ENCODE measurements at places on chromosomes 2 and 18.
A peak's percentile ranks its signal among the peaks of the same experiment; 100 is the strongest.

DNA sequence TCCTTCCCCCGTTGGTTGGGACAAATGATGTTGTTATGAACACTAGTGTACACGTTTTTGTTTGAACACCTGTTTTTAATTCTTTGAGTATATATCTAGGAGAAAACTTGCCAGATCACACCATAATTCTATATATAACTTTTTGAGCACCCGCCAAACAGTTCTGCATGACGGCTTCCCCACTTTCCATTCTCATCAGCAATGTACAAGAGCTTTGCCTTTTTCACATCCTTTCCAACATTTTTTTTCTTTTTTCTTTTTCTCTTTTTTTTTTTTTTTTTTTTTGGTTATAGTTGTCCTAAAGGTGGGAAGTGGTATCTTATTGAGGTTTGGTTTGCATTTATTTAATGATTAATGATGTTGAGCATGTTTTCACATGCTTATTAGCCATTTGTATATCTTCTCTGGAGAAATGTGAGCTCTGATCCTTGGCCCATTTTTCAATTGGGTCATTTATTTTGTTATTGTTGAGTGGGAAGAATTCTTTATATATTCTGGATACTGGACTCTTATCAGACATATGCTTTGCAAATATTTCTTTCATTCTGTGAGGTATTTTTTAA lies 86.9 kb upstream of the ZC3H15 start:
- DNase-seq: no peak

DNA sequence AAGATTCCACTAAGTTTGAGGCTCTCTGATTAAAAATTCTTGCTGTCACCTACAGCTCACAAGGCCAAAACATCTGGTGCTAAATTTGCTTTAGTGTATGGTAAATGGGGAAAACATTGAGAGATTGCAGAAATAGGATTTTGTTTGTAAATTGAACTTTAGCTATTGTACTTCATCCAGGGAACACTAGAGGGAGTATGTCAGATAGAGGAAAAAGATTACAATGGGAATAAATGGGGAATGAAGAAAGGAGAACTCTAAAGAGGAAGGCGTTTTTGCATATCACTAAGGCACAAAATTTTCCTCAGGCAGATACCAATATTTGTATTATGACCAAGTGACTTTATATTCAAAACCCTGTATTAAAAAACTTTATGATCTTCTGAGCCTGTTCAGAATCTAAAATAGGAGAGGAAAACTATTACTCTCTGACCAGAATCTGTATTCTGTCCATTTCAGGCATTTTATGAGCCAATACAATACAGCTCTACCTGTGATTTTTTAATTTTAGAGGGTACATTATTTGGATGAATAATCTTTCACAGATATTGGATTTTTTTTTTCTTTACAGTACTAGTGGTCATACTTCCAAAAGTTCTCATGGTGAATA lies 52.3 kb upstream of the ITGB6 start:
- no peak for DNase-seq

DNA sequence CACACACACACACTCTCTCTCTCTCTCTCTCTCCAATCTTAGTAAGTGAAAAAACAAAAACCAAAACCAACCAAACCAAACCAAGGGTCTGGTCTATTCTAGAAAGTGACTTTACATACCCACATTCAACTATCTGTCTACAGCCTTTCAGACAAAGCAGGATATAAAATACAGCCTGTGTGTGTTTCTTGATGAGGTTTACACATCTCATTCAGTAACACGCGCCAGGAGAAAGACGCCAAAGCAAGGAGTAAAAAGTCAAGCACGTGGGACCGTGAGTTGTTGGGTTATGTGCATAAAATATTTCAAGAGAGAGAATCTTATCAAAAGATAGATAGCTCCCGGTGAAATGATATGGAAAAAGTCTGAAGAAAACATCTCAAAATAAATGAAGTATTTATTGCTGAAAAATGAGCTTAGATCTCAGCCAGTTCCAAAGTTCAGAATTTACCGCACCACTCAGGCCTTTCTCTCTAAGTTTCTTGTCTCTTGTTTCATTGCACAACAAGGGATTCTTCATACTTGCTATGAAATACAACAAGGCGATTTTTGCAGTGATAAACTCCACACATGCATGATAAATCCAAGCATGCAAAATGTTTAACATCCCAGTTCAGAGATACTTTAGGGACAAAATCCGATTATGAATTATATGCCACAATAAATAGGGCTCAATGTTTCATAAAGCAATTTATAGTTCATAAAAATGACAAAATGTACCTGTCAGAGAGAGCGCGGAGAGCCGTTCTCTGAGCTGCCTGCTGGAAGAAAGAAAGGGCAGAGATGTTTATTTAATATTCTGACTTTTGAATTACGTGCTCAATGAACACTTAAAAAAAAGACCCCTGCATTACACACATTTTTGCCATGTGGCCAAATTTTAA lies 159.3 kb upstream of the REV1 start:
- no peak for DNase-seq

DNA sequence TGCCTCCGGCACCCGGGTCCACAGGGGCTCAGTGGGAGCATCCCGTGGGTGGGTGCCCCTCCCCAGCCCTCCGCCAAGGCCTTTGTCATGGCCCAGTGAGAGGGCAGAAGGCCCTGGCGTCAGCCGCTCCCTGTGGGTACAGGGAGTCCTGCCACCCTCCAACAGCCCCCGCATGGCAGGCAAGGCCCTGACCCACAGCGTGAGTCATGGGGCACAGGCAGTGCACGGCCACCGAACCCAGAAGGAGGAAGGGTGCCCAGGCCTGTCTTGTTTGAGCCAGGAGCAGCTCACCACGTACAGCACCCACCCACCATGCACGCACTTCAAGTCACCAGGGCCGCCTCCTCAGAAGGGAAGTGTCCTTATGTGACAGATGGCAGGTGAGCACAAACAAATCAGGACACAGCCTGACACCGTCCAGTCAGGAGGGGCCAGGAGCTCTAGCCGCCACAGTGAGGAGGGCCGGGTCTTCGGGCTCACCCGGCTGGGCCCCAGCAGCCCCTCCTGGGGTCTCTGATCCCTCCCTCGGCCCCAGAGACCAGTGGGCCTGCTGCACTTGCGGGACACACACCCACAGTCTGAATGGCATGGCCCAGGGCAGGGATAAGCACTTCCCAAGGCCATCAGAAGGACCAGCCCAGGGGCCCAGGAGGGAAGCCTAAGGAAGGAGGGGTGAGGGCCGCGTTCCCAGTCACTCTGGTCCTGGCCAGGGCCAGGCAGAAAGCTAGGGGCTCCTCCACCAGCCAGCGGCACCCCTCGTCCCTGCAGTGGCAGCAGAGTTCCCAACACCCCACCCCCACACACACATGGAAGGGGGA lies 25.8 kb downstream of the BIN1 start:
- peak; percentile 31 for DNase-seq

GRCh38 chr2:235568431-235568830 lies 74.6 kb downstream of the AGAP1 start:
- DNase-seq: no peak

- DNase-seq: no peak
Measured at GRCh38 chr18:11412811-11413210, 196.6 kb upstream of the SLC35G4 start.

GRCh38 chr2:50431958-50432650 lies 599.8 kb downstream of the NRXN1 start:
- no peak for DNase-seq

- no peak for DNase-seq
Measured at GRCh38 chr2:108630567-108631405, 88.5 kb upstream of the RANBP2 start.

- DNase-seq: no peak
Measured at GRCh38 chr2:11777066-11777782, 30.8 kb downstream of the LPIN1 start.

GRCh38 chr18:10410472-10411308 lies 43.7 kb upstream of the APCDD1 start:
- no peak for DNase-seq

DNA sequence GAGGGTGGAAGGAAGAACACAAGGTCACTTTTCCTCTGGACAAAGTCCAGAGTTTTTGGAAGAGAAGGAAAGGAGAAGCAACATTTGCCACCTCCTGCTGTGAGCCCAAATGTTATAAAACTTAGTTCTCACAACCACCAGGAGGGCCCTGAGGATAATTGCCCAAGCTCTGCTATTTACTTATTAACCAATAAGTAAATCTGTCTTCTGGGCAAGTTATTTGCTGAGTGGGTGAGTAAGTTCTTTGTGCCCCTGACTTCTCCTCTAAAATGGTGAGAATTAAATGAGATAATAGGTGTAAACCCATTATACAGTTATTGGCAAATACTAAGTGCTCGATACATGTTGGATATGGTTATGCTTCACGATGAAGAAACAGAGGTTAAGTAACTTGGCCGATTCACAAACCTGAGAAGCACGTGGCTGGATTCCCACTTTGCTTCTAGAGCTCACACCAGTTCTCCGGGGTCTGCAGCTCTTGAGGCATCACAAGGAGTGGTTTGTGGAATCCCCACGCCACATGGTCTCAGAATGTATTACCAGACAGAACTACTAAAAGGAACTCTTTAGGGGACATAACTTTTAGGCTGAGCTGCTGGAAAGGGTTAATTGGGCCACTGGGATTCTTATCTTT lies 164.1 kb downstream of the MYCN start:
- DNase-seq: no peak

- no peak for DNase-seq
Measured at GRCh38 chr2:216499641-216500218, 1.1 kb downstream of the RPL37A start.

- no peak for DNase-seq
Measured at GRCh38 chr18:5546660-5547059, 2.9 kb upstream of the EPB41L3 start.

- no peak for DNase-seq
Measured at GRCh38 chr2:44715671-44716081, 225.8 kb upstream of the SIX3 start.

DNA sequence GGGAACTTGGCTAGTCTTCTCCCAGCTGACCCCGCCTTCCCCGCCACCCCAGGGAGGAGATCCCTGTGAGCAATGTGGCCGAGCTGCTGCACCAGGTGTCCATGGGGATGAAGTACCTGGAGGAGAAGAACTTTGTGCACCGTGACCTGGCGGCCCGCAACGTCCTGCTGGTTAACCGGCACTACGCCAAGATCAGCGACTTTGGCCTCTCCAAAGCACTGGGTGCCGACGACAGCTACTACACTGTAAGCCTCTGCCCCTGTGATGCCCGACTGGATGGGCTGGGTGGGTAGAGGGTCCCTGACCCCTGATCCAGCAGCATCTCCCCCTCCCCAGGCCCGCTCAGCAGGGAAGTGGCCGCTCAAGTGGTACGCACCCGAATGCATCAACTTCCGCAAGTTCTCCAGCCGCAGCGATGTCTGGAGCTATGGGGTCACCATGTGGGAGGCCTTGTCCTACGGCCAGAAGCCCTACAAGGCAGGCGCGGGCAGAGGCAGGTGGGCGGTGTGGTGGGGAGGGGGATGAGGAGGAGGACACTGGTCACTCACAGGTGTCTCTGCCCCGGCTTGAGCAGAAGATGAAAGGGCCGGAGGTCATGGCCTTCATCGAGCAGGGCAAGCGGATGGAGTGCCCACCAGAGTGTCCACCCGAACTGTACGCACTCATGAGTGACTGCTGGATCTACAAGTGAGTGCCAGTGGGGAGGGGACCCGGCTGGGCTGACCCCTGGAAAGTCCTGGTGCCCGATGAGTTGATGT lies 24.2 kb downstream of the ZAP70 start:
- no peak for DNase-seq

- no peak for DNase-seq
Measured at GRCh38 chr2:43135583-43135982, 90.8 kb downstream of the ZFP36L2 start.

GRCh38 chr2:25756536-25756935 lies 83.2 kb upstream of the DTNB start:
- no peak for DNase-seq

DNA sequence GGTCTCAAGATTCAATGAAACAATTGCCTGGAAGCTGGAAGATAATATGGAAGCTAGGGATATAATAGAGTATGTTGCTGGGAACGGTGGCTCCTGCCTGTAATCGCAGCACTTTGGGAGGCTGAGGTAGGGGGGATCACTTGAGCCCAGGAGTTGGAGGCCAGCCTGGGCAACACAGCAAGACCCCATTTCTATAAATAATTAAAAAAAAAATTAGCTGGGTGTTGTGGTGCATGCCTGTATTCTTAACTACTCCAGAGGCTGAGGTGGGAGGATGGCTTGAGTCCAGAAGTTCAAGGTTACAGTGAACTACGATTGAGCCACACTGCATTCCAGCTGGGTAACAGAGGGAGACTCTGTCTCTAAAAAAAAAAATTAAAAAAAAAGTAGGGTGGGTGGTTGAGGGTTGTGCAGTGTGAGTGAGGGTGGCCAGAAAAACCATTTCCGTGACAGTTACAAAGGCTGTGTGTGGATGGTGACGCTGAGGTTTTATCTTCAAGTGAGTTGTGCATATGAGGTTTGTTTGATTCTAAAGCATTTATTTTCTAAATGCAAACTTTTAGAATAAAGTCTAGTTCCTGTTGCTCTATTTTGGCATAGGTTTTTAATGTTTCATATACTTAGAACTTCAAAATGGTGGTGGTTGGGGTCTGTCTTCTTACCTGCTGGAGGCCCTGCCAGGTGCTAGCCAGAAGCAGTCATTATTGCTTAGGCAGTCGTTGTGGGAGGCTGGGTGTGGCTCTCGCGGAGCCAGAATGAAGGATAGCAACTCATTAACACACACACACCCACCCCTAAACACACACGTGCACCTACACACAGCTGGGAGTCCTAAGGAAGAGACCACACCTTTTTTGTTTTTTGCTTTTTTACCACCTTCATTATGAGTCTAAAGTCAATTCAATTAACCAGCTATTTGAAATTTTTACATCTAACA lies 4.7 kb upstream of the IL1R2 start:
- DNase-seq: no peak

DNA sequence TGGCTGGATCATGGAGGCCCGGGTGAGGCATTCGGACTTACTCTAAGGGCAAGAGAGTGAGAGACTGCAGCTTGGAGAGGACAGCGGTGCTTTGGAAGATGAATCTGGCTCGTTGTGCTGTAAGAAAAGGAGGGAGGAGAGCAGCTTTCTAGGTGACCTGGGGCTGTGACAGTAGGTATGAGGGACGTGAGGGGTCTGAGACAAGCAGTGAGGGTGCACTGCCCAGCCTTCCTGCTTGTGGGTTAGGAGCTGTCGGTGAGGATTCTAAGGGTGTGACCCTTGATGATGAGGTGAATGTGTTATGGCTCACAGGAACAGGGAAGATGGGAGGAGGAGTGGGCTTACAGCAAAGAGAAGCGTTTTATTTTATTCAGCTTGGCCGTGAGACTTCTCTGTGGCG lies 27.1 kb upstream of the RHOB start:
- no peak for DNase-seq

GRCh38 chr2:61911510-61911909 lies 6.0 kb downstream of the COMMD1 start:
- no peak for DNase-seq

- DNase-seq: no peak
Measured at GRCh38 chr2:66699793-66700676, 265.1 kb downstream of the MEIS1 start.

GRCh38 chr18:68484241-68484640 lies 230.7 kb downstream of the TMX3 start:
- DNase-seq: no peak

GRCh38 chr2:23751747-23752265 lies 175.1 kb downstream of the ATAD2B start:
- no peak for DNase-seq

Measured in stimulated activated CD4-positive, alpha-beta T cell treated with anti-CD3 and anti-CD28 coated beads, TNF-alpha, amount 100 ng/mL, for 4 hours (primary cell).